ENCODE measurements at places on chromosomes 16 and 17.
A peak's percentile ranks its signal among the peaks of the same experiment; 100 is the strongest.

DNA sequence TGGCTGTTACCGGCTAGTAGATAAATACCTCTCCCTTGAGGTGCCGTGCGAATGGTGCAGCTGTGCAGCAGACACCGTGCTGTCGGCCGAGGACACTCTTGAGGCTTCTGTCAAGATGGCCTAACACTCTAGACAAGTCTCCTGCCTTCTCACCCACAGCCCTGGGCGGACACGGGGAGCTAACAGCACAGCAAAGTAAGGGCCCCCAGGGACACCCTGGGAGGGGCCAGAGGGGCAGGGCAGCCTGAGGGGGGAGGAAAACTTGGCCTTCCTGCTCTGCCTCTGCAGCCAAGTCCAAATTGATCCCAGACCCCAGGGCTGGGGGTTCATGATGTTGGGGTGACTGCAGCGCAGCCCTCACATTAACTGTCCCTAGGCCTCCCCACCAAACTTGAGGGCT lies 210.2 kb downstream of the RPTOR start:
- DNase-seq, result no peak

DNA sequence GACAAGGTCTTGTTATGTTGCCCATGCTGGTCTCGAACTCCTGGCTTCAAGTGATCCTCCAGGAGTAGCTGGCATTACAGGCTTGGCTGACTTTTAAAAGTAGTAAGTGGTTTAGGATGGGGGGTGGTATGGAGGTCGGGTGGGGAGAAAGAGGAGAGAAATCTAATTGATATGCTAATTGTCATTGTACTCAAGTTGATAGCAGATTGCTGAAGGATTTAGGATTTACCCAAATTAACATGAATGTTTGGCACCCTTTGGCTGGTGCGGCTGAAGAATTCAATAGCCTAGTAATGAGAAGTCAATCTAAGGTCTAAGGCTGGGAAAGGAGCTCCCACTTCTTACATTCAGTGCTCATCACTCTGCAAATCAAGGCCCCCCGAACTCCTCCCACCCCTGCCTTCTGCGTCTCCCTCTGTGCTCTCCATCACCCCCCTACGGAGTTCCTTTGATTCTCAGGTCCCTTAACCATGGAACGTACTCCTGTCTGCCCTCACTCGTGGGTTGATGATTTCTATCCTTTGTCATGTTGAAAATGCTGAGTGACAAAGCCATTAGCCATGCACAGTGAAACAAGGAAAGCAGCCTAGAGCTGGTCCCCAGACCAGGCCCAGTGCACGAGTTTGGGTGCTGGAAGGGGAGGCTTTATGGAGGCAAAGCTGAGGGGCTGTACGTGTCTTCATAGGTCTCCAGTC lies 17.3 kb downstream of the CDH13 start:
- DNase-seq, result no peak

- no peak for DNase-seq
Measured at GRCh38 chr17:79781736-79782575, 4.0 kb downstream of the CBX2 start.

- DNase-seq, result no peak
Measured at GRCh38 chr17:77694391-77695363, 263.8 kb upstream of the TNRC6C start.

DNA sequence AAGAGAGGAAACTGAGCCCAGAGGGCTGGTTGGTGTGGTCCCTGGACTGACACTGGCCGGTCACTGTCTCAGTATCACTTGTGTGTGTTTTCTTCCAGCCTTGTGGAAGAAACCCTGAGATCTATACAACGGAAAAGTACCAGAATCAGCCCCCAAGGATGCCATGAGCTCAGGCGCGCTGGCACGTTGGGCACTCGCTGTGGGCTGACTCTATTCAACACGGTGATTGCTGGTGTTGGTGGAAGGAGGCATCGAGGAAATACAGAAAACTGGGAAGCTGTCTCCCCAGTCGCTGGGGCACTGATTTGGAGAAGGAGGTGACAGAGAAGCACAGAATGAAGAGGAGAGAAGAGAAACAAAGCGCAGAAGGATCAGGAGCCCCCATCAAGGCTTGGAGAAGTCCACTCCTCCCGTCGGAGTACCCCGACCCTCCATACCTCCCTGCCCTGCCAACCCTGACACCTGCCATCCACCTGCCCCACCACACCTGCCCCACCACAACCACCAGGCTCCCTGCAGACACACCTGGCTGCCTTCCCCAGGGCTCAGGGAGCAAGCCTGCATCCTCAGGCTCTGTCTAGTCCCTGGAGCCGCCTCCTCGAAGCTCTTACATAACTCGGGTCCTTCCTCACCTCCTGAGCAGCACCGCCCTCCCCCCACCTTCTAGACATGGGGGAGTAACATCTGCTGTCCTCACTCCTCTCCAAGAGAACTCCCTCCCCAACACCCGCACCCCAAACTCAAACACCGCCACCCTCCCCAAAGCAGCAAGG lies 66.5 kb downstream of the RBFOX3 start:
- no peak for DNase-seq

DNA sequence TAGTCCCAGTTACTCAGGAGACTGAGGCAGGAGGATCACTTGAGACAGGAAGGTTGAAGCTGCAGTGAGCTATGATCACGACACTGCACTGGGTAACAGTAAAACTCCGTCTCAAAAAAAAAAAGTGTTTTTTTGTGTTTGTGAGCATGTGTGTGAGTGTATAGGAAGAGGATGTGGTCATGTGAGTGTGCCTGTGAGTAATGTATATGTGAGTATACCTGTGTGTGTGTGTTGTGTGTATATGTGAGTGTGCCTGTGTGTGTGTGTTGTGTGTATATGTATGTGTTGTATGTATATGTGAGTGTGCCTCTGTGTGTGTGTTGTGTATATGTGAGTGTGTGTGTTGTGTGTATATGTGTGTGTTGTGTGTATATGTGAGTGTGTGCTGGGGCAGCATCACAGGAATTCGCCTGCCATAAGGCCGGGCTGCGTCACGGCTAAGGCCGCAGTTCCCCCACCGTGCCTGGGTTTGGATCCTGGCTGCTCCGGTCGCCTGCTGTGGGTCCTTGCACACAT lies 21.4 kb upstream of the NPTX1 start:
- no peak for DNase-seq

DNA sequence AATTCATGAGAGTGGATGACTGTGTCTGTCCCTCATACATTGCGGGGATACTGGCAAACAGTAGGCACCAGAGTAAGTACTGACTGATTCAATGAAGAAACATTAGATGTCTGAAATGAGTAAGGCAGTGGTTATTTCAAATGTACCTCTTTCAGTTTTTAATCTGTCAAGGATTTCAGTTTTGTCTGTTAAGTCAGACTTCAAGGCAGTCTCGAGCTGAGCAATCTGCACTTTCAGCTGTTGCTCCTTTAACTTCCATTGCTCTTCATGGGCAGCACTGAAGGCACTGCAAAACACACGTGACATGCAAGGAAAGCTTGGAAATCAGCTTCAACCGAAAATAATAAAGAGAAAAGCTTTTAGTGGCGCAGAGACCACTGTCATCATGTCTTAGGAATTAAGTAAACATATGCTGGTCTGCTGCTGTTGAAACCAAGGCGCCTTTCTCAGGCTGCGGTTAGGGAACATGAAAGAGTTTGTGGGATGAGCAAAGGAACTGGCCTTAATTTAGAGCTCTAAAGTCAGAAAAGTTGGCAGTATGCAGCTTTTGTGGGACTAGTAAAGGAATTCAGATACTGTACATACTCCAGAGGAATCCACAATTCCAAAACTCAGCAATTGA lies 38.8 kb downstream of the RPGRIP1L start:
- DNase-seq, result no peak

DNA sequence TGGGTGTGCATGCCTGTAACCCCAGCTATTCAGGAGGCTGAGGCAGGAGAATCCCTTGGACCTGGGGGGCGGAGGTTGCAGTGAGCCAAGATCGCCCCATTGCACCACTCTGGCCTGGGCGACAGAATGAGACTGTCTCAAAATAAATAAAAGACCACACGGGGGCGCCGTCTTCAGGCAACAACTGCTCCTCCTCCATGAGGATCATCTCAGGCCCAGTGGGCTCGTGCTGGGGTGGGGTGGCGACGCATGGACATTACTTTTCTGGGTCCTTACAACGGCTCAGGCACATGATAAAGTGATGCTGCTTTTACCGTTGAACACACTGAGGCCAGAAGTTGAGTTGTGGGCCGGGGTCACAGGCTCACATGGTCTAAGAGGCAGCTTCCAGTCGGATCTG lies 56.2 kb downstream of the PRMT7 start:
- peak; percentile 75 for DNase-seq

DNA sequence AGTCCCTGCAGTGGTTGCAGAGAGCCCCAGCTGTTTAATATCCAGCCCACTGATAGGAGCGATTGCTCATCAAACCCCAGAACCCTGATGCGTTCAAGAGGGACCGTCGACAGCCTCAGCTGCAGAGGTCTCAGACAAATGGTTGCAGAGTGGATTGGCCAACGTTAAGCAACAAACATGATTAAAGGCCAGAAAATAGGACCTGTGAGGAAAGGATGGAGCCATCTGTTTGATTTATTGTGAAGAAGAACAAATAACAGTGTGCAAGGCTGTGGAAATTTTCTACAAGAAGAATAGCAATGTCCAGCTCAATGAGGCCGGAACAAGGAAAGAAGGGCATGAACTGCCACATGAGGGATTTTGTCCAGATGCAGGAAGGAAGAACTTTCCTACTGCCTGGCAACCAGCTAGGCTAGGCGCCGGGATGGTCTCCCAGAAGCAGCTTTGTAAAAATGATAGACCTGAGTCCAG lies 138.4 kb upstream of the DNAH9 start:
- no peak for DNase-seq

- no peak for DNase-seq
Measured at GRCh38 chr17:19702217-19702641, 14.2 kb downstream of the SLC47A2 start.

GRCh38 chr17:78458736-78459335 lies 80.4 kb downstream of the PGS1 start:
- no peak for DNase-seq

GRCh38 chr16:70665113-70665694 lies 18.8 kb downstream of the IL34 start:
- DNase-seq, result peak; percentile 17

DNA sequence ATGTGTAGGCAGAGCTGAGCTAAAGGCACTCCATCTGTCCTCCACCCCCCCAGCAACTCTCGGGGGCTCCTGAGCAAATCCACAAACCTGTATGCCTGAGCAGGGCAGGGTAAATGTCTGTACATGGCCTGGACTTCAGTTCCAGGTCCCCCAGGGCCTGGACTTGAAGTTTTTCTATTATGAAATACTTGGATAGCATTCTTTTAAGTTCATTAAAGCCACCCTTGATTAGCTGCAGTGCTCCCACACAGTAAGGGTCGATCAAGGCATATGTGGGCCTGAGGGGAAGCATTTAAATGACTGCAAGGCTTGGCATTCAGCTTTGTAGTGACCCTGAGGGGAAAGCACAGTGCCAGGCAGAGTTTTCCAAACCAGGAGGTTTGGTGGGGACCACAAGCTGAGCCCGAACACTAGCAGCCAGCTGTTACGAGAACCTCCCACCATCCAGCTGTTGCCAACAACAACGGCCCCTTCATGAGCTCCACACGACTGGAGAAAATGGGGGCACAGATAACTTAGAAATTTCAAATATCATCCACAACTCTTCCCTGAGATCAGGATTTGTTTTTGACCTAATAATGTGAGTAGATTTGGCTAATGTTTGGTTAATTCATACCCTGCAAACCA lies 6.7 kb downstream of the FAM117A start:
- no peak for DNase-seq

GRCh38 chr17:37483311-37484039 lies 6.2 kb upstream of the DUSP14 start:
- DNase-seq, result no peak

DNA sequence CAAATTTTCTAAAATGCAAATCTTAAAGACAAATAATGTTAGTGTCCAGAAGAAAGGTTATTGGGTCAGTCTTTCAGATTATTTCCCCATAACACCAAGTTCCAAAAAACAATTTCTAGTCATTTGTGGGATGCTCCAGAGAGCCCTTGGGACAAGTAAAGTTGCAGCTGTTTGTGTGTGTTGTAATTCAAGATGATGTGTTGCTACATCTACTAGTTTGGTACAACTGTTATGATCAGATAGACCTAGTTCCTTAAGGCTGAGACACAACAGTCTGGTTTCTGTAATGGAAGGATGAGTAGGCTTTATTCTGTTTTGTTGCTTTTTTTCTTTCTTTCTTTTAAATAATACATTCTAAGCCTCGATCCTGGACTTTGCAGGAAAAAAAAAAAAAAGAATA lies 41.9 kb downstream of the PIGL start:
- no peak for DNase-seq

GRCh38 chr17:71055128-71055527 lies 885.8 kb downstream of the KCNJ2 start:
- no peak for DNase-seq

GRCh38 chr16:8892101-8892575 lies 10.0 kb downstream of the LITAFD start:
- peak; percentile 42 for DNase-seq

DNA sequence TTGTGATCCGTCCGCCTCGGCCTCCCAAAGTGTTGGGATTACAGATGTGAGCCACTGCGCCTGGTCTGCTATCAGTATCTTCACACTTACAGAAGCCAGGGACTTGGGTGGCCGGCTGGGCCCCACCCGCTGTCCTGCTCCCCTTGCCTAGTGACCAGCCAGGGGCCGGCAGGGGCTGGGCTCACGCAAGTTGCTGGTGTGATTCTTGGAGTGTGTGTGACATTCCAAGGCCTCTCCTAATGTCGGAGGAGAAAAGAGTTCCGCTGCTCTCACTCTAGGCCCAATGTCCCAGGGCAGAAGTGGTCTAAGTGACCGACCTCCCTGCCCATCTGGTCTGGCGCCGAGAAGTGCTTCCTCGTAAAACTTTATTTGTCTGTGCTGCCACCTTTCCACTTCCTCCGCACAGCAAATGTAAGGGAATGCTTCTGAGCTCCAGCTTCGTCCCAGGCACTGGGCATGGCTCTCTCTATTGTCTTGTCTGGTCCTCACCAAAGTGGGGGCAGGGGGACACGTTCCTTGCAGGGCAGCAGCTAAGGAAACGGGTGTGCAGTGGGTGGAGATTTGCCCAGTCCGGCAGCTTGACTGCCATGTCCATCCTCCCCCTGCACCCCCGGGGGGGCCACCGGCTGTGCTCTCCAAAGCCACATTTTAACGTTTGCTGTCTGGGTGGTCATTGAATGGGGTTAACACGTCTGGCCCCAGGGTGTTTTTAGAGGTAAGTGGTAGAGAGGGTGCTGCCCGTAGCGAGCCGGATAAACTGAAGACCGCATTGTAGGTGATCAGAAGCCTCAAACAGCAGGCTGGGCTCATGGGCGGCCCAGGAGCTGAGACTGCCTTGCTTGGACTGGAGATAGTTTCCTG lies 7.8 kb upstream of the GSE1 start:
- no peak for DNase-seq

Measured in left colon (tissue), 2 donors.